T-helper 2 cell treated with Interferon-gamma antibody and Interleukin-4, amounts not matched to agents 100 ng/mL and 5 ng/mL, for 36 hours (primary cell): ENCODE measurements at places on chromosomes 3 and 15. TPM values are rescaled to one million over a fixed set of nuclear protein-coding genes. Genes with fewer than 3 reads are reported as not detected.

ECE2 gene
- not detected in 2 replicates for total RNA-seq

LARP6 gene
- total RNA-seq = not detected in 2 replicates

DNAJC13 gene
- 37.5 and 42.3 TPM in 2 replicates for total RNA-seq

CLDN1 gene
- total RNA-seq = 0.39 TPM in 2 replicates
